ENCODE measurements at places on chromosomes 5 and 9. TPM values are rescaled to one million over a fixed set of nuclear protein-coding genes. Genes with fewer than 3 reads are reported as not detected.

GRCh38 chr9:5817862-5818261 is 15.1 kb downstream of the ERMP1 start:
- peak; percentile 36 for DNase-seq

The CDKN2B-AS1 gene
- total RNA-seq: 6.2 TPM

- no peak for DNase-seq
These were observed 87.1 kb downstream of the SLC38A9 start for GRCh38 chr5:55624841-55625588.

DNA sequence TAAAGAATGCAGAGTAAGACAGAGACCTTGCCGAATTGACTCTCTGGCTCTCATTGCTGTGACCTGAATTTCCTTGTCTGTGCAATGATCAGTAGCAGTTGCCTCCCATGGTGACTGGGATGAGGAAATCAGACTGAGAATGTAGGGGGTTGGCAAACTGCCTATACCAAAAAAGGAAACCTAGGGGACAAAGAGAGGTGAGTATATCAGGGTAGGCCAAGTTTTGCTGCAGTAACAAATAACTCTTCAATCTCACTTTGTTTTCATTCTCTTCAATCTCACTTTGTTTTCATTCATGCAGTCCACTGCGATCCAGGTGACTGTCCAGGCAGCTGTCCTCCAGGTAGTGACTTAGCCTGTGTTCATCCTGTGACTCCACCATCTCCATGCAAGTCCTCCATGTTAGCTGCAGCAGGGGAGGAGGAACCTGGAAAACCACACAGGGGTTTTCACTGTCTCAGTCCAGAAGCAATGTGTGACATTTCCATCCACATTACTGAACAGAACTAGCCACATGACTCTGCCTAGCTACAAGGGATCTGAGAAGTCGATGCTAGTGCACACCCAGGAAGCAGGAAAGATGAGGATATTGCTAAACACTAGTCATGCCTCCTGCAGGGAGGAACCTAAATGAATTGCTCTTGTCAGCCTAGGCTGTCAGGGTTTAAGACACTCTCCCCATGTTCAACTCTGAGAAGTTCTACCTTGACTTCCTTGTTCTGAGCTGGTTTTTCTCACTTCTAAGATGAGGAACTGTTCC is 26.0 kb downstream of the TMEM174 start:
- no peak for DNase-seq

GRCh38 chr5:139644001-139644456 is 4.1 kb upstream of the CXXC5 start:
- DNase-seq: no peak

DNA sequence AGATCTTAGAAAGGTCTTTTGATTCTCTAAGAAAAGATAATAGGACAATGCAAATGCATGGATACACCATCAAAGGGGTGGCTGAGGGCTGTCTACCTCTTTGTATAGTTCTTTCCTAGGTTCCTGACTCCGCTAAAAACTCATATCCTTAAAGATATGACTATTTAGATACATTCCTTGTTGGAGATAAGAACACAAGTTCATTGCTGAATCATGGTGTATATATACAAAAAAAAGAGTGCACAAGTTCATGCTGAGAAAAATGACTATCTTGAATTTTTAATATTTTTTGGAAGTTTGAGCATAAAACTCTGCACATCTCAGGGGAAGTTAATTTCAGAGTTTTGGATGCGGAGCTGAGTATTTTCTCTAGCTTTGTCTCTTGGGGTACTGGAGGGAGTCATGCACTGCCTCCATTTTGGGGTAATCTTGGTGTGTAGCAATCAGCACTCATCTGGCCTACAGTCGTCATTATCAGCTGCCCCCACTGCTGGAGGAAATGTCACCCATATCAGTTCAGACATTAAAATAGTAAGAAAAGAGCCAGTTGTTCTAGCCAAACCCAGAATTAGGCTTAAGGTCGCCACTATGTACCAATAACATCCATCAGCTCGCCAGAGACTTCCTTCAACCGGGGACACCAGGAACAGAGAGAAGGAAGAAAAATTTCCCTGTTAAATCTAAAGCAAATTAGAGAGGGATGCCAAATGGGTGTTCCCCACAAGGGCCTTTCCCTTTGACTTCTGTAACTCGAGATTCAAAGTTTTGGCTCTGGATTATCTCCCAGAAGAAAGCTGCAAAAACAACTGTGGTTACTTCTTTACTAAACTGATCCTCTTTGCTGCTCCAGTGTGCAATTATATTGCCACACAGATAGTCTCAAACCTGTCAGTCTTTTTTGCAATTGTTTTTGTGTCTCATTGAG is 49.0 kb downstream of the PTTG1 start:
- DNase-seq: peak; percentile 49

- peak; percentile 63 for DNase-seq
These were observed 1.8 kb downstream of the POU4F3 start for GRCh38 chr5:146340260-146341081.

DNA sequence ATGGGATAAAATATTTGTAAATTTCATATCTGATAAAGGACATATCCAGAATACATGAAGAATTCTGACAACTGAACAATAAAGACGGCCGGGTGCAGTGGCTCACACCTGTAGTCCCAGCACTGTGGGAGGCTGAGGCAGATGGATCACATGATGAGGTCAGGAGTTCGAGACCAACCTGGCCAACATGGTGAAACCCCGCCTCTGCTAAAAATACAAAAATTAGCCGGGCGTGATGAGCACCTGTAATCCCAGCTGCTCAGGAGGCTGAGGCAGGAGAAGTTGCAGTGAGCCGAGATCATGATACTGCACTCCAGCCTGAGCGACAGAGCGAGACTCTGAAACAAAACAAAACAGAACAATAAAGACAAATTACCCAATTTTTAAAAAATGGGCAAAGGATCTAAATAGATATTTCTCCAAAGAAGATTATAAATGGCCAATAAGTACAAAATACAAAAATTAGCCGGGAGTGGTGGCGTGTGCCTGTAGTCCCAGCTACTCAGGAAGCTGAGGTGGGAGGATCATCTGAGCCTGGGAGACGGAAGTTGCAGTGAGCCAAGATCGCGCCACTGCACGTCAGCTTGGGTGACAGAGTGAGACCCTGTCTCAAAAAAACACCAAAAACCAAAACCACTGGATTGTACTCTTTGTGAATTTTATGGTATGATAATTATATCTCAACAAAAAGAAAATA is 9.6 kb upstream of the NSD1 start:
- no peak for DNase-seq

- peak; percentile 61 for DNase-seq
These were observed 84.7 kb downstream of the FEM1C start for GRCh38 chr5:115459855-115460341.

DNA sequence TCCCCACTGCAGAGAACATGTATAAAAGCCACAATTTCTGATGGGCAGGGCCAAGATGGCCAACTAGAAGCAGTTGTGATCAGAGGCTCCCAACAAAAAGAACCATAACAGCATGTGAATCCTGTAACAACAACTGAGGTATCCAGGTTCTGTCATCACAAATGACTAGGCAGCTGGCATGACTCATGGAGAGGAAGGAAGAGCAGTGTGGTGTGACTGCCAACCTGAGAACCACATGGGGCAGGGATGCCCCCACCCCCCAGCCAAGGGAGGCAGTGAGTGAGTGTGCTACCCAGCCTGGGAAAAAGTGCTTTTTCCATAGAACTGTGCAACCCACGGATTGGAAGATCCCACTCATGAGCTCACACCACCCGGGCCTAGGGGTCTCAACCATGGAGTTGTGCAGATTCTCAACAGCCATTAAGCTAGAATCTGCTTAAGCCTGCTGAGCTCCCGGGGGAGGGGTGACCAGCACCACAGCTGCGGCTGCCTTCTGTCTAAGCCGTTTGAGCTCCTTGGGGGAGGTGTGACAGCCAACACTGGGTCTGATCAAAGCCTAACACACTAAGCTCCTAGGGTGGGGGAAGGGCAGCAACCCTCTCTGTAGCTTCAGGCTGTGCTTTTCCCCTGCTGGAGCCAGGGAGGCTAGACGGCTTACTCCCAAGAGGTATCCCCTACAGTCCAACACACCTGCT is 80.1 kb upstream of the DMAC1 start:
- no peak for DNase-seq

The PCDHGA3 gene
- 0.57 TPM for total RNA-seq

The PCA3 gene
- 0.29 TPM for total RNA-seq

- DNase-seq: no peak
These were observed 94.9 kb downstream of the CACNA1B start for GRCh38 chr9:137972355-137972987.

The HTR4 gene
- 0.26 TPM for total RNA-seq

- DNase-seq: no peak
These were observed 100.2 kb upstream of the IL12B start for GRCh38 chr5:159430361-159431012.

DNA sequence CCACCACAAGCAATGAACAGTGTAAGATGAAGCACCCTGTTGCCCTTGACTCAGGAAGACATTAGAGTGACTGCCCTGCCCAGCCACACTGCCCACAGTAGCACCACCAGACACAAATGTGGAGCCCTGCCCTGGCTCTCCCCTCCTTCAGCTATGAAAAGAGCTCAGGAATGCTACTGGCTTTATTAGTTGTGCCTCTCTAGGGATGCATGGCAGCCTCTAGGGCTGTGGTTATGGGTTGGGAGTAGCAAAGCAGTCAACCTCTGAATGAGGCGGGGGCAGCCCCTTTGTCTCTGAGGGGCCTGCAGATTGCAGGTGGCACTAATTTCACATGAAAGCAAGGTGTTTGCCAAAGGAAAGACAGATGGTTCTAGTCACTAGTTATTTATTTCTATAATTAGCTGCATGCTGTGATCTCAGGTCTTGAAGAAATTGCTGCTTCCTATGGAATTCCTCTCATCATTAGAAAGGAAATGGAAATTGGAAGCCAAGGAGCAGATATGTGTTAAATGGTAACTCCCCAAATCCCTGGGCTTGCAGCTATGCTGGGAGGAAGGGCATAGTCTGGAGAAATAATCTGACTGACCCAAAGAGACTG is 259.4 kb downstream of the TLR4 start:
- no peak for DNase-seq

DNA sequence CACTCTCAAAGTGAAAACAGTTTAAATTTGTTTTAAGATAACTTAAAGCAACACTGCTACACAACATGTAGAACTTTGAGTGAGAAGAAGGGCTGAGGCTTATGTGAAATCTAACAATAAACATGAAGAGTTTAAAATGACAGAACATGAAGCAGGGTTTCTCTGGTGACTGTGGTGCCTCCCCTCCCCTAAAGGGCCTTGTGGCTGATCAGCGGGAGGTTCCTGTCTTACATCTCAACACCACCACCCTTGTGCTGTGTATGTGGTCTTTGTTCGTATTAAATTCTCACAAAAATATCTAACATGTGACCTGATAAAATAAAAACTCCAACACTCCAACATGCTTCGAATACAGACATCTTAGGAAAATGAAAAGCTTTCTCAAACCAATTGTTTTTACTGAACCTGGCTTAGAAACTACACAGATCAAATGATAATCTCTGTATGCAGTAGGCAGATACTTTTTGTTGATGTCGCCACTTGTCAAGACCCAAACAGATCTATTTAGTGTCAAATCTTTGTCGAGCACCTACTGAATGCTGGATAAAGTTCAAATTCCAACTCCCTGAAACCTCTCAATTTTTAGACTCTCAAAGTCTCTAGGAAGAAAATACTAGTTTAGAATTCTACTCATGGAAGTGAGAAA is 9.9 kb upstream of the IQGAP2 start:
- DNase-seq: no peak

DNA sequence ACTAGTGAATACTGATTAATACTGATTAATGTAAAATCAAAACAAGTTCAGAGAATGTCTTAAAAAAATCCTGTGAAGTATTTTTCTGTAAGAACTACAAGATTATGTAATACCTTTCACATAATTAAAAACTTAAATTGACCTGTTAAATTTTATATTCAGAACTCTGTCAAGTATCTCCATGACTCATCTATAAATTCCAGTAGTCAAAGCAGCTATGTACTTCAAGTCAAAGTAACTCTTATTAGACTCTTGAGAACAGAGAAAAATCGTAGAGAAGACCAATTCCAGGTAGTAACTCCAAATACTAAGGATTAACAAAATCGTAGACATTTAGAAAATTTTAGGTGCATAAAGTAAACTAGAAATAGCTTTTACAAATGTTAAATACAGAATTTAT is 77.1 kb downstream of the HOMER1 start:
- DNase-seq: no peak

The C5orf52 gene
- total RNA-seq: not detected

The LMNB1 gene
- 142 TPM for total RNA-seq

DNA sequence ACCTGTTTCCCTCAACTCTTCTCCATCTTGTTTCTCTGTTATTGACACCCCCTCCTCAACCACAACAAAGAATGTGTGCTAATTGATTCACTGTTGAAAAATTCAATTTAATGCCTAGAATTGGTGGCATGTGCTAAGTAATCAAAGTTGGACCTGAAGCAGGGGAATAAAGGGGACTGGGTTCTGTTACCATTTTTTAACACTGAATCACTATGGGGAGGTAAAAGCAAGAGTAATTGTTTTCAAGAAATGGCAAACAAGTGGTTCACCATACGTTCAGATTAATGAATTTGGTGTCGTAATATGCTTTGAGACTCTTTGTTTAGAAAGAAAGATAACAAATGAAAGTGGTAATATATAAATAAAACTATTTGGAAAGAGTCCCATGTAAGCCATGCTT is 17.0 kb upstream of the SSBP2 start:
- no peak for DNase-seq

DNA sequence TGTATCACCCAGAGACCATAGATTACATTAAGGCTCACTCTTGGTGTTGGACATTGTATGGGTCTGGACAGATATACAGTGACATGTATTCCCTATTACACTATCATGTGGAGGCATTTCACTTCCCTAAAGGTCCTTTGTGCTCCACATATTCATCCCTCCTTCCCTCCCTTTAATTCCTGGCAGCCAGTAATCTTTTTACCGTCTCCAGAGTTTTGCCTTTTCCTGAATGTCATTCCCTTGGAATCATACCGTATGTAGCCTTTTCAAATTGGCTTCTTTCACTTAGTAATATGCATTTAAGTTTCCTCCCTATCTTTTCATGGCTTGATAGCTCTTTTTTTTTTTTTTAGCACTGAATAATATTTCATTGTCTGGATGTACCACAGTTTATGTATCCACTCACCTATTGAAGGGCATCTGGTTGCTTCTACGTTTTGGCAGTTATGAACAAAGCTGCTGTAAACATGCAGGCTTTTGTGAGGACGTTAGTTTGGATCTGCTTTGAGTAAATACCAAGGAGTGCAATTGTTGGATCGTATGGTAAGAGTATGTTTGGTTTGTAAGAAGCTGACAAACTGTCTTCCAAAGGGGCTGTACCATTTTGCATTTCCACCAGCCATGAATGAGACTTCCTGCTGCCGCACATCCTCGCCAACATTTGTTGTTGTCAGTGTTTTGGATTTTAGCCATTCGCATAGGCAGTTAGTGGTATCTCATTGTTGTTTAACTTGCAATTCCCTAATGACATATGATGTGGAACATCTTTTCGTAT is 122.1 kb upstream of the SMIM23 start:
- no peak for DNase-seq

- no peak for DNase-seq
These were observed 33.3 kb downstream of the FBXO10 start for GRCh38 chr9:37542895-37543294.

GRCh38 chr9:108674766-108675530 is 180.8 kb downstream of the ACTL7B start:
- no peak for DNase-seq
